ENCODE measurements at places on chromosomes 13 and 19.

DNA sequence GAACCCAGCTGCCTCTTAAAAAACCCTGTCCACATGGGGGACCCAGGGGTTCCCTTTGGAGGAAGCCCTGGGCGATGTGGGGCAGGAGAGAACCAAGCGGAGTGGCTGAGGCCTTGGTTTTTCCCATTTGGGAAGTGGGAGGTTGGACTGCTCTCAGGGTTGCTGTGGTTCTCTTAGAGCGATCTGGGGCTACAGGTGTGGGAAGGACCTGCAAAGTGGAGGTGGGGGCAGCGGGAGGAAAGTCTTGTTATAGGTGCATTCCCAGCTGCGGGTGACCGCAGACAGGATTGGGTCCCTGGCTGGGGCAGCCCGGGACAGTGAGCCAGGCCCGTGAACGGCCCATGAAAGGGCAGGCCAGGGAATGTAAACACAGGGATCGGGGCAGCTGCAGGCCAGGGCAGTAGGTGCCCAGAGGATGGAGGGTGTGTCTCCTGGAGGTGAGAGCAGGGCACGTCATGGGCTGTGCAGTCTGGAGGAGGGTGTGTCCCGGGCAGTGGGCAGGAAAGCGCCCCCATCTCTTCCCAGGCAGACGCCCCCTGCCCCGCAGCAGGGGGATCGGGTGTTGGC is 814 bp downstream of the SLC25A23 start:
- no peak for DNase-seq

- no peak for DNase-seq
Observed at GRCh38 chr13:101690871-101691270, 238.4 kb downstream of the ITGBL1 start.

- peak; percentile 84 for DNase-seq
Observed at GRCh38 chr19:19224852-19225494, 13.2 kb downstream of the NCAN start.

GRCh38 chr13:39952249-39953233 is 297.1 kb downstream of the COG6 start:
- no peak for DNase-seq

DNA sequence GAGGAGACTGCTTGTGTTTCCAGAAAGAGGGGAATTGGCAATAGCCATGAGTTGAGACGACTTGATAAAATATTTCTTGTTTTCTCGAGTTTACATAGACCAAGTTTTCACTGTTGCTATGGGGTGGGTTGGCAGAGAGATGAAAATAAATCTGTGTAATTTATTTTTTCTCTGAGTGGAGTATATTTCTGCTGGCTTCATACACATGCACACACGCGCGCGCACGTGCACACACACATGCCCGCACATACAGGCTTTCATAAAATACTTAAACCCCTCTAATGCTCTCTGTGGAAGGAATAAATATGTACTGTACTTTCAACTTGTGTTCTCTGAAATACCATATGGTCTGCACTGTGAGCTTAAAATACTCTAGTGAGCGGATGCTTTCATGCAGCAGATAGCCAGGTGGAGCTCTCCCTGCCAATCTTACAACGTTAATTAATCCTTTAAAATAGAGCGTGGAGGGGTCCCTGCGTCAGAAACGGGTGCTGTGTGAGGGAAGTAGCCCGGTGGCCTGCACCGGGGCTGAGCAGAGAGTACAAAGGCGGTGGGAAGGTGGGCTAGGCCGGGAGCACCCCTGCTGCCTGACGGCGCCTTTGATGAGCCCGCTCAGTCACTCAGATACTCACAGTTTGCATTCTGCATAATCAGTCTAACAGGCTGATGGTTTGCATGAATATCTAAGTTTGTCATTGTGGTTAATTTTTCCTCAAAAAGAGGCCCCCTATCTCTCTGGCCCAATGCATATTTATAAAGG is 44.1 kb downstream of the CCNE1 start:
- DNase-seq, result no peak

DNA sequence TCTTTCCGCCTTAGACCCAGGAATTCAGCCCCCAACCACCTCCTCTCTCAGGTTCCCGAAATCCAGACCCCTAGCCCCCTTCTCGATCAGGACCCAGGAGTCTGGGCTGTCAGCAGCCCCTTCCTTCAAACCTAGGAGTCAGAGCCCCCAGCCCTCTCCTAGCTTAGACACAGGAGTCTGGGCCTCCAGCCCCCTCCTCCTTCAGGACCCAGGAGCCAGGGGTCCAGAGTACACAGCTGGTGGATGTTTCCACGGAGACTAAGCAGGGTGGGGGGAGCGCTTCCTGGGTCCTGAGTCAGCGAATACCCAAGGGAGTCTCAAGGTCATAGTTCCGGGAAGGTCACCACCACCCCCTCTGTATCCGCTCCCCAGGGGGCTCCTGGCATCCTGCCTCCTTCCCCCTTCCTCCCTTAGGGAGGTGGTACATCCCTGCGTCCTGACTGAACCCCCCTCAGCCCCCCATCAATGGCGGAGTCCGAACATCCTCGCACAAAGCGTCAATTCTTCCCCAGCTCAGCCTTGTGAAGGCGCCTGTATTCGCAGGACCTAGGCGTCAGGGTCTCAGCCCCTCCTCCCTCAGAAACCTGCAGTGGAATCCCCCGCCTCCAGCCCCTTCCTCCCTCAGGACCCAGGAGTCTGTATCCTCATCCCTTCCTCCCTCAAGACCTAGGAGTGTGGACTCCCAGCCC is 4.6 kb downstream of the CADM4 start:
- no peak for DNase-seq

GRCh38 chr13:51453959-51454703 is 1.3 kb upstream of the INTS6 start:
- DNase-seq, result peak; percentile 39

GRCh38 chr19:50322234-50322633 is 6.9 kb downstream of the KCNC3 start:
- DNase-seq, result no peak

GRCh38 chr19:29843180-29844051 is 31.6 kb downstream of the CCNE1 start:
- peak; percentile 20 for DNase-seq

- DNase-seq, result no peak
Observed at GRCh38 chr13:31545616-31546015, 193.7 kb upstream of the RXFP2 start.

DNA sequence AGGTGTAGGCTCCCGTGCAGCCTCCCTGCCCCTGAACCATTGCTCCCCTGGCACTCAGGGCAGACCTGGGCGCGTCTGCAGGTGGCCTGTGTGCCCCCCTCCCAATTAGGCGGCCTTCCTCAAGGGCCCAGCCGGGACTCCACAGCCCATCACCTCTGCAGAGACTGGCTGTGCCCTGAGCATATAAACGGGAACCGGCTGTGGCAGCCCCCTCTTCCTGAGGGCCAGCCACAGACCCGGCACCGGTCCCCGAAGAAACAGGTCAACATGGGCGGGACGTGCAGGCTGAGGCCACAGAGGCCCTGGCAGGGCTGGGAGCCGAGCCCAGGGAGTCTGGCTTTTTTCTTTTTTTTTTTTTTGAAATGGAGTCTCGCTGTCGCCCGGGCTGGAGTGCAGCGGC is 12.0 kb downstream of the PIAS4 start:
- DNase-seq, result no peak

GRCh38 chr19:17915940-17916593 is 16.7 kb upstream of the CCDC124 start:
- no peak for DNase-seq

Data from activated T-cell treated with anti-CD3 and anti-CD28 coated beads, Interleukin-2, amount 50 U/mL, for 72 hours (primary cell).